ENCODE measurements at places on chromosomes 3 and 15.

DNA sequence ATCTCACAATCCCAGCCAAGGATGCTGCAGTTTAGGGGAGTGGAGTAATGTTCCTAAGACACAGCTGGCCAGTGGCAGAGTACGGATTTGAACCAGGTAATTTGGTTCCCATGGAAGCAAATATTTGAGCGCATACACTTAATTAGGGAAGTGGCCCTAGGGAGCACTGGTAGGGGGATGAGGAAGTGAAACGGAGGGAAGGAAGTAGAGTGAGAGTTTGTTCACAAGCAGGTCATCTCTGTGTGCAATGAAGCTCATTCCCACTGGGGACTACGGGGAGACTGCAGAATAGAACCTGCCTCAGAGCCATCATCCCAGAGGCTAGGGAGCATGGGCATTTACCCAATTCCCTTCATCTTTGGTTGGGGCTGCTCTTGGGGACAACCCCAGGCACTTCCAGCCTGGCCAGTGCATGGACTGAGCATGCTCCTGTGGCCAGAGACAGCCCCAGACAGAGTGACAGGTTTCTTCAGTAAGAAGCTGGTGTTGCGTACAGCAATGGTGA is 317.2 kb upstream of the PROK2 start:
- DNase-seq, result no peak

DNA sequence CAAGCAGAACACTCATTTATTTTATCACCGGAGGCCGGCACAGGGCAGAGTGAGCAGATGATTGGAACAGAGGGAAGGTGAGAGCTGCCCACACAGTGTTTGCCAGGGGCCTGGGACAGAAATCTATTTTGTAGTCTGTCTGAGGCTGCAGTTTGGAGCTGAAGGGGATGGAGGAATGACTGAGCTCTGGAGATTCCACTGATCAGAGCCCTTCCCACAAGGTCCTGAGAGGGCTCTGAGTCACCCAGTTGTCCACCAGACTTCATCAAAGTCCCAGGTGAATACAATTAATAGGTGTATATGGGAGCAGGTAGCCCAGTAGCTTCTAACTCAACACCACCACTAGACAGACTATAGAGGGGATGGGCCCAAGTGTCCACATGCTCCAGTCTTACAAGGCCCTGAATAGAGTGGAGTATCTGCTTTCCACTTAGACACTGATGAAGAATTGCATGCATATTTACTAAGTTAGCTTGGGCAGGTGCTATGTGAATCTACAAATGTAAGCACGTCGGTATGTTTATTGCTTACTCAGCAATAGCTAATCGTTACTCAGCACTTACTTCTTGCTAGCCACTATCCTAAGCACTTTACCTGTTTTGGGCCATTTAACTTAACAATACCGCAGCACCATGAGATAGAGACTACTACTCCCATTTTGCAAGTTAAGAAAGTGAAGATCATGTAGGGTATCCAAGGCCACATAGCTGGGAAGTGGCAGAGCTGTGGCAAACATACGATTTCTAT is 2.7 kb upstream of the STARD5 start:
- no peak for DNase-seq

DNA sequence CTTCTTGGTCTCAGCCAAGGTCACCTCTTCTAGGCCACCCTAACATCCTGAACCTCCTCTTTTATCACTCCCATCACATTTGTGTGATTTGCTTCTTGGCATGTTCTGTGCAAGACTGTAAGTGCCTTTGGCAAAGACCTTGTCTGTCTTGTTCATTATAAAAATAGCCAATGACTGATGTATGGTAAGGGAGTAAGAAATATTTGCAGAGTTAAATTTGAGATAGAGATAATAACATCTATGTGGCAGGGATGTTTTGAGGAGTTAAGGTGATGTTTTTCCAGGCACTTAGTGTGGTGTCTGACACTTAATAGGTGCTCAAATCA is 202.3 kb downstream of the CADPS start:
- no peak for DNase-seq

GRCh38 chr3:160773722-160774121 is 17.7 kb downstream of the PPM1L start:
- no peak for DNase-seq

- DNase-seq, result no peak
These were observed 48.5 kb downstream of the TM6SF1 start for GRCh38 chr15:83155942-83156341.

GRCh38 chr3:34013818-34014570 is 215.6 kb downstream of the PDCD6IP start:
- no peak for DNase-seq

GRCh38 chr3:157154563-157155330 is 5.2 kb downstream of the CCNL1 start:
- no peak for DNase-seq

DNA sequence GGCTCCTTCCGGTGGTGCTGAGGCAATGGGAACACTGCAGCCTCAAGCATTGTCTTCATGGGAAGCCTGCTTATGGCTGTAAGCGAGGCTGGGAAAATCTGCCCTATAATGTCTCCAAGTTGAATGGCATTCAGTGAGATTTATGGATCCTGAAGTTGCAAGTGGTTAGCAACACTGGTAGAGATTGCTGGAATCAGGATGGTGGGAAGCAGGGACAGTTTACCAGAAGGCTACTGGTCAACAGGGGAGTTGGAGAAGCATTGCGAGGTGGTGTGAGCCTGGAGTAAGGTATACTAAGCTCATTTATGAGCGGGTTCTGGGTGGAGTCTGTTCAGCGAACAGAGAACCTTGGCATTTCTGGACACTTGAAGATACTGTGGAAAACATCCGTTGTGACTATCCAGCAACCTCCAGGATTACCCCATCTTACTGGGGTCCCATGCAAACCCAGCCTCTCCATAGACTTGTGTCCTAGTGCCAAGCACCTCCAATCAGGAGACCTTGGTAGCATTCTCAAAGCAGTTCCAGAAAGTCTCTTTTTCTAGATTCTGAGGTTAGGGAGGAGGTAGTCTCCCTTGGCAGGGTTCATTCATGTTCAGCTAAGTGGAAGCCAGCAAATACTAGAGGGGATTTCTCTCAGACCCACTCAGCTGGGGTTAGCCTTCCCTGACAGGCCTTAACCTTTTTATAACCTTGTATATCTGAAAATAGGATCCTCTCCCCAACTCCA is 7.3 kb downstream of the RPSA start:
- no peak for DNase-seq

DNA sequence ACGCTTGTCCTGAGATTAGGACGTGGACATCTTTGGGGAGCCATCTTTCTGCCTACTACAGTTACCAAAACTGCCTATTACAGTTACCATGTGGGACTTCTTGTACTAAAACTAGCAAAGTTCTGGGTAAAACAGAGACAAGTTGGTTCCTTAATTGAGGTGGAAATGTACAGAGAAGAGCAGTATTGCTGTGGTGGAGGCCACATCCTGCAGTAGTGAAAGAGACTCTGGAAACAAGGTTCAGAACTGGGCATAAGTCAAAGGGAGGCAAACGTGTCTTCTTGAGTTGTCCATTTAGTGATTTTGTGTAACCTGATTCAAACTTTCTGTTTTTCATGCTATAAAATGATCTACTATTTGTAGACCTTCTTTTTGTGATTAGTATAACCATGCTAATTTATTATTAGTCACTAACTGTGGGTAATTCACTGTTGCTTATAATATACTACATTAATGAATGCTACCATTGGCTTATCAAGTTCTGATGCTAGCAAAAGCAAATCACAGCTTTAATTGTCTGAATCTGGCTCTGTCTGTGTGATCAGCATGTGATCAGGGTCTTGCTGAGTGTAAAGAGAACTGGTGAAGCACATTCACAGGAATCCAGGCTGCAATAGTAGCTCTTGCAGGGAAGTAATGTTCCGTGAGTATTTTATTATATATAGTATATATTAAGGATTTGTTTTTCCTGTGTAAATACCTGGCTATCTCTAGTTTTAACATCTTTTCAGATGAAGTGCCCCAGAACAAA is 207.9 kb upstream of the GAP43 start:
- no peak for DNase-seq

DNA sequence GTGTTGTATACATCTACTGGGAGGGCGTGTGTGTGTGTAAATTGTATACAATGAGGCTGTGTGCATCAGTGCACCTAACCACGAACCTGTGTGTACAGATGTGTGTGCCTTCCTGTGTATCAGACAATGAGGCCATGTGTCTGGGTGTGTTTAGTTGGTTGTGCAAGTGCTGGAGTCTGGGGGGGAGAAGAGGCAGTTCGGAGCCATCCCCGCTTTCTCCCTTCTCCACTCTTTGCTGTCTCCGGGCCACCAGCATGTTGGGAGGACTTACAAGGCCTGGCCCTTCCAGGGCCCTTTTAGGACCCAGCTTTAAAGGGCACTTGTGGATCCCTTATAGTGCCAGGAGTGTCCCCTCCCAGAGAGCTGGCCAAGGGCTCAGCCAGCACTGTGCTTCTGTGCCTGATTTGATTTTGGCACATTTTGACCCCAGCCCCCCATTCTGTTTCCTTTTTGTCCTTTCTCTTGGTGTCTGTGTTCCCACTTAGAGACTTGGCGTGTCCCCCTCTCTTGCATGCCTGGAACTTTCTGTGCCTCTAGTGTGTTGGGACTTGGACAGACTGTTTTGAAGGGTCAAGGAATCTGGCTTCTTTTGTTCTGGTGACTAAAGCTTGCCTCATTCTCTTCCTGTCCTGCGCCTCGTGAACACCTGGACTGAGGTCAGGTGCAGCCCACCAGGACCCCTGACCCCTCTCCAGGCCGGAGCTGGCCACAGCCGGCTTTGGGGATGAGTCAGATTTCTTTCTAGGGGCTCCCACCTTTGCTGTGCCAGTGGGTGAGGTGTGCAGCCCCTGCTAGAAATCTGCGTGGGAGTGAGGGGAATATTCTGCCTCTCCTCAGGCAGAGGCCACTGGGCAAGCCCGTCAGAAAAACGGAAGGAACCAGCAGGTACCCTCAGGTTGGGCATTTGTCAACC is 1.5 kb downstream of the CTDSPL start:
- no peak for DNase-seq

GRCh38 chr3:12965999-12966846 is 107.0 kb downstream of the IQSEC1 start:
- no peak for DNase-seq

- DNase-seq, result no peak
These were observed 68.3 kb upstream of the SLC12A8 start for GRCh38 chr3:125280668-125281361.

DNA sequence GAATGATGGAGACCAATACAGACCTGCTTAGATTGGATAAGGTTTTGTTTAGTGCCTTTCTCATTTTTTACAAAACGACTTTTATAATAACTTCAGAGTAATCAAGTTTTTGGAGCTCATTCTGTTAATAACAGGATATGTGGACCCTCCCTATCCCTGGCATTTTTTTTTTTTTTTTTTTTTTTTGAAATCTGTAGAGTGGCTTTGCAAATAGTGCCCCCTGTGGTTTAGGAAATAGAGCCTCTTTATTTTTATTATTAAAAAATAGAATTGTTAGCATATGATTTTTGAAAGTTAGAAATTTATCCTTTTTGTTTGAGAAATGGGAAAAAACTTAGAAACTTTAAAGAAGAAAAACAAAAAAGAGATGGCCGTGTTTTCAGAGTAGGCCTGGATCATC is 11.4 kb downstream of the SKIL start:
- no peak for DNase-seq

Data from Caco-2 (cell line).